ENCODE measurements at places on chromosomes 7 and 10.

GRCh38 chr7:67854221-67855178 lies 857.9 kb downstream of the TYW1 start:
- DNase-seq = no peak

- no peak for DNase-seq
Observed at GRCh38 chr10:123669886-123670285, 3.7 kb downstream of the GPR26 start.

GRCh38 chr7:25259487-25260243 lies 31.4 kb upstream of the NPVF start:
- peak; percentile 44 for DNase-seq

- no peak for DNase-seq
Observed at GRCh38 chr10:47291682-47292081, 8.3 kb upstream of the GDF10 start.
